CD4-positive, alpha-beta T cell treated with Interleukin-17A for 1 hour (primary cell): ENCODE measurements at places on chromosomes 1 and 21.

DNA sequence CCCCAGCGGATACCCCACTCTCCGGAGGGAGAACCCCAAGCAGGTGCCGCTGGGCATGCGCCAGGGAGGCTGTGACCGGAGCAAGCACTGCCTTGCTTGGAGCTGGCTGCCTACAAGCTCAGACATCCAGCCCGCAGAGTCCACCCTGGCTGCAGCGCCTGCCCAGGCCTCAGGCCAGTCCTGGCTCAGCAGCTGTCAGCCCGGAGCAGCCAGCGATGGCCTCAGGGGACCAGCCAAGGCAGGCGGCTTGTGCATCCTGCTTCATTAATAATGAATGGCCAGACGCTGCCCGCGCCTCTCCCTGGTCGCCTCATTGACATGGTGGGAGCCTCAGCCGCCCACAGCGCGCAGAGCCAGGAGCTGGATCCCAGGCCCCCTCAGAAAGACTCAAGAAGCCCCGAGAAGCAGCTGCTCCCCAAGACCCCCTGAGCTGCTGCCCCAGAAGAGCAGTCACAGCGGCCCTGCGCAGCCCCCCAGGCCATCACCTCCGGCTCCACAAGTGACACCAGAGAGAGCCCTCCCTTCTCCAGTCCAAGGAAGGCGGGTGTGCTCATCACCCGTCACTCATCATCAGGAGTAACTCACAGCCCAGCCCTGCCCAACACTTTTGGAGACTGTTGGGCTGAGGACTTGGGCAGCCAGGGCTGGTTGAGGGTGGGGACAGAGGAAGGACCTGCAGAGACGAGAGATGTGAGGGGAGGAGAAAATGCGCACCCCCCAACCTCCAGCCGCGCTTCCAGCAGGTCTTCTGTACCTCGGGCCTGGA, 19.6 kb downstream of the KCNAB2 start:
- DNase-seq: no peak

GRCh38 chr1:228483789-228484188, 3.4 kb upstream of the RNF187 start:
- no peak for DNase-seq

- DNase-seq: no peak
These were observed 62.6 kb upstream of the ACOT11 start for GRCh38 chr1:54485416-54485815.

- no peak for DNase-seq
These were observed 27.9 kb downstream of the UTP25 start for GRCh38 chr1:209855623-209856022.
